ENCODE measurements at places on chromosomes 16 and 17.
A peak's percentile ranks its signal among the peaks of the same experiment; 100 is the strongest.

- peak; percentile 85 for DNase-seq
These were observed at the start of gene ELOB for GRCh38 chr16:2777231-2777902. ELOB (minus strand) TSS chr16:2777280; CDS start chr16:2777239, 41 bp downstream.

DNA sequence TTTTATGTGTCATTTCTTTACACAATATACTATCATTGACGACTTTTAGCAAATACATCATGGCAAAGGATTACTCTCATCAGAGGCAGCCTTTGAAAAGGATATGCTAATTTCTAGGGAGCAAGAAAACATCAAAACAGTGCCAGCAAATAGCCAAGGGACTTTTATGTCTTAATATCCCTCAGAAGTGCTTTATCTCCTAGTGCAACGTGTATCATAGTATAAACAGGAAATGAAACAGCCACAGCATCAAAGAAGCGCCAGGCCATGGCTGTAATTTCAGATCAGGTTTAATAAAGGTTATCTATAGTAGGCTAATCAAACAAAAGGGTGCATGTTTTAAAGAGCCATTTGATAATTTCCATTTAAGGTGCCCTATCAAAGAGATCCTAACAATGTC lies 159.9 kb downstream of the AXIN2 start:
- no peak for DNase-seq

DNA sequence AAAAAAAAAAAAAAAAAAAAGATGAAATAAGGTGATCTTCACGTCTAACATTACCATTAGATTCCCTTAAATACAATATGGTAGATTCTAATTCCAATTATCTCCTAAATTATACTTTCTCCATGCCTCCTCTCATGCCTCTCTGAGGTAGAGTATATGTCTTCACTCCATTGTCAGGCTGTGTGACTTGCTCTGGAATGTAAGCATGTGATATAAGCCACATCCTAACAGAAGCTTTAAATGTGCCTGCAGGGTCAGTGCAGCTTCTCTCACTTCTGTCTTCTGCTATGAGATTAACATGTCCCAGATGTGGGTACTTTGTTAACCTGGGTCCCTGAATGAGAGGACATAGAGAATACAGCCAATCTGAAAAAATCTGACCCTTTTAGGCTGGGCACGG lies 32.6 kb downstream of the MED13 start:
- DNase-seq, result no peak

DNA sequence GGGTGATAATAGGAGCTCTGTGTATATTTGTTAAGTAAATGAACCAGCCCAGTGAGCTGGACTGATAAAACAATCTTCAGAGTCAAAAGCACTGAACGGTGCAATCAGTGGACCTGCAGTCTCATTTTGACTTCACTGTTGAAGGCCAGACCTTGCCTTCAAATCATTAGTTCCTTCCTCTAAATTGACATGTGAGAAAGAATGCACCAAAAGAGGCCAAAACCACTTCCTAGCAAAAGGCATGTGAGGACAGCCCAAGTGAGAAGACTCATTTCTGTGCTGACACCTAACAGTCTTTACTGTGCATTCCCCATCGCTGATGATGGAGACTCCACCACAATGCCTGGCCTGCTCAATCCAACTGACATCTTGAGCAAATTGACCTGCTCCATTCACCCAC lies 10.6 kb downstream of the GTF3C1 start:
- DNase-seq, result no peak

GRCh38 chr16:55948230-55948629 lies 73.1 kb upstream of the CES5A start:
- DNase-seq, result no peak

All from spinal cord (tissue), 10 donors.